ENCODE measurements at places on chromosomes 4 and X.

GRCh38 chrX:148580016-148580415 lies 79.6 kb downstream of the AFF2 start:
- DNase-seq = no peak

- DNase-seq = no peak
Observed at GRCh38 chr4:140497747-140498636, at the start of gene MGAT4D. Gene MGAT4D, minus strand, starts transcription at chr4:140498293. Its CDS starts 71 bp downstream, at chr4:140498222.

GRCh38 chrX:71615954-71616353 lies 2.4 kb downstream of the CXCR3 start:
- DNase-seq = no peak

DNA sequence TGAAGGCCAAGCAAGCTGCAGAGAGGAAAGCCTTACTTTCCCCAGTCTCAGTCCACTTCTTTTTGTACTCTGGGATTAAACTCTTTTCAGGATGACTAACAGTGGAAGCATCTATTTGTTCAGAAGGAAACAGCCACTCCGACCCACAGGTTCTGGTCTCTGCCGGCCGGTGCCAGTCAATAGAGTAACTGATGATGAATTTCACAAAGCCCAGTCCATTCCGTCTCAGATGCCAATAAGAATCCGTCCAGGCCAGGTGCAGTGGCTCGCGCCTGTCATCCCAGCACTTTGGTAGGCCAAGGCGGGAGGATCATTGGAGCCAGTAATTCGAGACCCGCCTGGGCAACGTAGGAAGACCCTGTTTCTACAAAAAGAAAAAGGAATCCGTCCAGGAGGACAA lies 58.5 kb upstream of the HELT start:
- DNase-seq = no peak

DNA sequence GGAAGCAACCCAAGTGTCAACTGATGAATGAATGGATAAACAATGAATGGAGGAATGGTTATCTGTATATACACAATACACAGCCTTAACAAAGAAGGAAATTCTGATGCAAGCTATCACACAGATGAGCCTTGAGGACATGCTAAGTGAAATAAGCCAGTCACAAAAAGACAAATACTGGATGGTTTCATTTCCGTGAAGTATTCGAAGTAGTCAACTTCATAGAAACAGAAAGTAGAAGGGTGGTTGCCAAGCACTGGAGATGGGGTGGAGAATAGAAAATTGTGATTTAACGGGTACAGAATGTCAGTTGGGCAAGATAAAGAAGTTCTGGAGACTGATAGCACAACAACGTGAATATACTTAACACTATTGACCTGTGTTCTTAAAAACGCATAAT lies 28.2 kb downstream of the CENPU start:
- no peak for DNase-seq

DNA sequence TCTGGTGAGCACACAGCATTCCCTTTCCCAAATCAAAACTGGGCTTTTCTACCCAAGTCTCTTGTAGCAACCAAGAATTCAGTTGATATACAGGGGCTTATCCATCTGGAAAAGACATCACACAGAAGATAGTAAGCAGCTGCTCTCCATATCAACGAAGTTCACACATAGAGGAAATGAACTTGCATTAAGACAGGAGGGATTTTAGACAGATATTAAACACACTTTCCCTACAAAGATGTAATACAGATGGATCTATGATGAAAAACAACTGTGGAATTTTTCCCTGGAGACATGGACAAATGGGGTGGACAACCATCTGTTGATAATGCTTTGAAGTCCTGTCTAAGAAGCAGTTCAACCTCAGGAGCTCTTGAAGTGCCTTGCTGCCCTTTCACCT lies 9.8 kb upstream of the PDE5A start:
- no peak for DNase-seq

- DNase-seq = no peak
Observed at GRCh38 chr4:11765849-11766453, 337.3 kb upstream of the HS3ST1 start.

- DNase-seq = no peak
Observed at GRCh38 chr4:143473334-143474126, 40.0 kb upstream of the SMARCA5 start.

- no peak for DNase-seq
Observed at GRCh38 chrX:41291309-41291708, 42.7 kb upstream of the DDX3X start.

GRCh38 chrX:99266255-99266654 lies 1143.8 kb downstream of the PCDH19 start:
- DNase-seq = no peak

DNA sequence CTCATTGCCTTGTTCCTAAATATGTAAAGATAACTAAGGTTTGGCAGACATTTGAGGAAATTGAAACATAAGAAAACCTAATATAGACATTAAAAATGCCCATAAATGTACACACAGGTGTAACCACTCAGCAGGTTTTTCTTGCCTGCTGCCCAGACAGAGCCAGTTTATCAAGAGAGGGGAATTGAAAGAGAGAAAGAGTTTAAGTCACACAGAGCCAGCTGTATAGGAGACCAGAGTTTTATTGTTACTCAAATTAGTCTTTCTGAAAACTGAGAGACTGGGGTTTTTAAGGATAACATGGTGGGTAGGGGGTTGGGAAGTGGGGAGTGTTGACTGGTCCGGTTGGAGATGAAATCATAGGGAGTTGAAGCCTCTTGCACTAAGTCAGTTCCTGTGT lies 119.0 kb downstream of the CFAP299 start:
- no peak for DNase-seq

DNA sequence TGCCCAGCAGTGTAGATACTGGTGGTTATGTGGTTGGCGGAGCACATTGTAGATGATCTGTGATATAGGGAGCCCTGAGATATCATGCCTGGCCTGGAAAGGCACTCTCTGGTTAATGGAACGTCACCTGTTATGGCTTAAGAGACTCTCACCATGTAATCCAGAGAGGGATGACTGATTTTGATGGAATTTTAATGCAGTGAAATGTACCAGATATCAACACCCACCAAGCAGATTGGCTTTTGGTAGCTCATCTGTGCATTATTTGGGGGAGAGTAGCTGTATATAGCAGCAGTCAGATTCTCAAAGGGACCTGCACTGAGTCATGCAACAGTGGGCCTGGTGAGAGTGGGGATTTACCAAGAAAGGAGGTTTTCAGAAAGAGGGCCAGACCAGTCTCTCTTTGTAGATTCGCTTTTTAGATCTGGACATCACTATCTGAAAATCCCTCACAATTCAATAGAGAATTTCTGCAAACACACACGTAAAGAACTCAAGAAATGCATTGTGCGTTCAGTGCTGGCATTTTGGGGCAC lies 17.3 kb downstream of the TSC22D3 start:
- DNase-seq = no peak

- DNase-seq = no peak
Observed at GRCh38 chr4:152359208-152360044, 176.5 kb downstream of the FBXW7 start.

- DNase-seq = no peak
Observed at GRCh38 chrX:338281-338835, 19.8 kb upstream of the GTPBP6 start.

DNA sequence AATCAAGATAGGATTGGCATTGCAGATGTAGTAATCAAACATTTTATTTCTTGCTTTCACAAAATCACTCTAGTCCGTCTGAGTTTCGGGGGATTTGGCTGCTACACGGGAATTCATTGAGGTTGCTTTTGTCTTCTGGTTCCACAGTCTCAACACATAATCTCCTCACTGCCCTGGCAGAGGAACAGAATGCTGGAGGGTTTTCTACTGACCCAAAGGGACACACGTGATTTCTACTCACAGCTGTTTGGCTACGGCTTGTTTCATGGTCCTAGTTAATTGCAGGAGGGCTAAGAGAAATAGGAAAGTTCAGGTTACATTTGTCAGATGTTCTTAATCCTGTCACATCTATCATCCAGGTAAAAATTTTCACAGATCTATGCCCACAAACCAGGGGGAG lies 1811.6 kb downstream of the ARAP2 start:
- no peak for DNase-seq

GRCh38 chr4:33133723-33134122 lies 2413.6 kb downstream of the PCDH7 start:
- DNase-seq = no peak

GRCh38 chr4:3223956-3224748 lies 24.8 kb upstream of the MSANTD1 start:
- no peak for DNase-seq

DNA sequence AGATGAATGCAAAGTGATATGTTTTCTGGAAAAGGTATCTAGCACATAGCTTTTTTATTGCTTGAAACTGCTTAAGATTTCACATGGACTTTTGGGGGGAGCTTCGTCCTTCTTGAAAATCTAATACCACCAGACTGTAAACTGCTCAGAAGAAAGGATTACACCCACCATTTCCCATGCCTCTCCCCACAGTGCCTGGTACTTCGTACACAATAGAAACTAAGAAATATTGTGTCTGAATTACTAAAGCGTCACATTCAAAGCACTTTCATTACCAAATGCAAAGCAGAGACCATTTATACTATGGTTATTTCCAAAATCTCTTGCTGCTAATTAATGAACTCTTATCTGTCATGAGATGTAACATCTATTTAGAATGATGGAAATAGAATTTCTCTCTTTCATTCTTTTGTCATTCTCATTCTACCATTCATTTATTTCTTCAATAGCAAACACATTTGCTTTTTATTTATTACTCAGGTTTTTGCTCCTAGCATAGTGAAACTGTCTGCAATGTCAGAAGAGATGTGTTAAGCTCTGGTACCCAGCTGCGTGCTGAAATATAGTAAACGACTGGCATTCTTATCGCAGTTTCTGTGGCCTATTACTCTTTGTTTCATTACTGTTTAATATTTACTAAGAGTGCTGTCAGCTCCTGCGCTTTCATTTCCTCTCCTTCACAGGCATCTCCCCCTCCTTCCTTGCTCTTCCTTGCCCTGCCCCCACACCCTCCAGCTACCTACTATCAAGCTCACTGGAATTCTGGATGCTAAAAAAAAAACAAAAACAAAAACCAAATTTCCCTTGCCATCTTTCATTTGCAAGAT lies 51.4 kb upstream of the RAPGEF2 start:
- no peak for DNase-seq

DNA sequence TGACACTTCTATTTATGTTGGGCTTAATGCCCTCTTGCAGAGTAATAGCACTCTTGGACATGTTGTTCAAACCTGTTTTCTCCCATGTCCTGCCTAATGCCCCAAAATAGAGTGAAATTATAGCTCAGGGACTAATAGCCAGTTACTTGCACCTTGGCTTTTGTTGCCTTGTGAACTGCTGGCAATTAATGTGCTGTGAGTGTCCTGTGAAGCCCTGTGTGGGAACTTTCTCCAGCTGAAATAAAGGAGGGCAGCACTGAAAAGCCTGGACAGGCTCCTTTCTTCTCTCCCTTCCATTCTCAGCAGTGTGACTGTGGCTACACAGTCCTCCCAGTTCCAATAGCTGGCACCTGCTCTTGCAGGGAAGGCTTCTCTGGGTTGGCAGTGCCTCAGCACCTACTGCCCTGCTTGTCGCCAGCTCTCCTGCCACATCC lies 72.4 kb downstream of the DCLK2 start:
- no peak for DNase-seq

DNA sequence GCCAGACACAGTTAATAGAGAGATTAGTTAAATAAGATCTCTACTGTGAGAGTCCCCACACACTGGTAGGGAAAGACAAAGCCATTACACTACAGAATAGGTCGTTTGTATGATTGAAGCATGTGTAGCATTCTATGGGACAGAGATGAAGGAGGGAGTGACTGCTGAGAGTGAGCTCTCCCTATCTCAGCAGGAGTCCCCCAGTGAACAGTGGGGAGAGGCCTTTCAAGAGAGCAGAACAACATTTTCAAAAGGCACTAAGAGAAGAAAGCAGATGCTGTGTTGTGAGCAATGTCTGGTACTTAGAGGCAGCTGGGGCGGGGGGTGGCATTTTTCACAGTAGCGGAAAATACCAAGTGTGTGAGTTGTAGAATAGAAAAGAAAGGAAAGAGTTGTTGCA lies 413.6 kb downstream of the AFF2 start:
- DNase-seq = no peak

GRCh38 chr4:112889619-112890527 lies 159.6 kb upstream of the ANK2 start:
- DNase-seq = no peak

DNA sequence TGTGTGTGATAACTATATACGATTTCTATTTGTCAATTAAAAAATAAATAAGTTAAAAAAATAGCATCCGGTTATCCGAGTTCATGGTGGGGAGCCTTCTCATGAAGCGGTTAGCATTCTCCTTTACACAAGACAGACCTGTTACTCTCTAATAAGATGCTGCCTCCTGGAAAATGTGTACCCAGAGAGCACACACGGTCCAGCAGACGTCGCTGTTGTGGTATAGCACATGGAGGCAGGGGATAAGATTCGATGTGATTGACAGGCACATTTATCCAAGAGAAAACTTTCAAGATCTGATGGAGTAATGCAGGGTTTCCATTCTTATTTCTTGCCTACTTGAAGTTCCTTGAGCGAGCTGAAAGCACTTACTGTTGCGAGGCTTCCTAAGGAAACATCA lies 62.7 kb upstream of the STS start:
- DNase-seq = no peak

DNA sequence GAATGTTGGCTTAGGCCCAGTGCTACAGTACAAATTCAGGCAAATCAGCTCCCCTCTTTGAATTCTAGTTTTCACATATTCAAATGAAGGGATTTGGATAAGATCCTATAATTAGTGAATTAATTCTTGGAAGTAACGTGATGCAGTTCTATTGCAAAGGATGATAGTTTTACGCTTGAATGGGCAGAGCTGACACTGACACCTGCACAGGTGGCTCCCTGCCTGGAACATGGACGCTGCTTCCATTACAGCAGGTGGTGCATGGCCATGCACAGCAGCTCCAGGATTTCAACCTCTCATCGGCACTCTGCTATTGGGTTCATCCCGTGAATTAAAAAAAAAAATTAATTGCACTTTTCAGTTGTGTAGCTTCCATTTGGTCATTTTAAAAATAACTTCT lies 28.4 kb upstream of the RPS6KA6 start:
- DNase-seq = no peak

DNA sequence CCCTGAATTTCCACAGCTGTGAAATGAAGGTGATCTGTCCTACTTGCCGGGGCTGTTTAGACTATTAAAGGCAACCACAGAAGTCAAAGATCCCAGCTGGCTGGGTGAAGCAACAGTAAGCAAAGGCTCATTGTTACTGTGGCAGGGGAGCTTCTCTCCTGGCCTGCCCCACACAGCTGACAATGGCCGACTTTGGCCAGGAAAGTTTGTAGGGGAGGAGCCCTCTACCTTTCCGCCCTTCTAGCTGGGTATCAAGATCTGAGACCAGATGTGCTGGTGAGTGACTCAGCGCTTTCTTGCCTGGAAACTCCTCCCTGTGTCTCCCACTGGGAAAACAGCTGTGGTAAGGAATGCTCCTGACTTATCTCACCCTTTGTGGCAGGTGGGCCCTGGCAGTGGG lies 21.1 kb downstream of the RASSF6 start:
- no peak for DNase-seq

- DNase-seq = no peak
Observed at GRCh38 chrX:79176028-79176427, 31.5 kb downstream of the GPR174 start.

GRCh38 chr4:139641218-139641617 lies 24.4 kb upstream of the MGST2 start:
- no peak for DNase-seq

Data from stimulated activated CD8-positive, alpha-beta memory T cell treated with anti-CD3 and anti-CD28 coated beads, Interleukin-7, amount 100 ng/mL, for 24 hours (primary cell).